ENCODE measurements at places on chromosomes 1 and 21. TPM values are rescaled to one million over a fixed set of nuclear protein-coding genes. Genes with fewer than 3 reads are reported as not detected.

Gene KRTAP24-1
- total RNA-seq: not detected

Gene KCND3
- not detected for total RNA-seq

Gene ZMYM4
- 46.3 TPM for total RNA-seq

Gene REG4
- not detected for total RNA-seq

Gene ESRRG
- total RNA-seq: not detected

Gene RCAN3
- 6.6 TPM for total RNA-seq

Gene GNG12
- total RNA-seq: not detected

Gene SH3BGRL3
- total RNA-seq: 108 TPM

Gene DISC1
- 6.4 TPM for total RNA-seq

Gene TBX15
- not detected for total RNA-seq

Gene ADAMTS1
- not detected for total RNA-seq

Gene SPATA6
- total RNA-seq: 0.30 TPM

Gene TTC24
- 7.8 TPM for total RNA-seq

Gene TSPAN1
- not detected for total RNA-seq

Gene SPRR1B
- total RNA-seq: not detected

Gene TFAP2E
- 0.56 TPM for total RNA-seq

Gene CYP4A11
- total RNA-seq: not detected

Gene OR10Z1
- not detected for total RNA-seq

Gene ZNF362
- total RNA-seq: 16.7 TPM

Gene CENPF
- 44.0 TPM for total RNA-seq

Gene ITLN1
- total RNA-seq: not detected

Gene OR10J1
- 0.11 TPM for total RNA-seq

Gene POGZ
- 78.7 TPM for total RNA-seq

Gene AMIGO1
- total RNA-seq: 1.1 TPM

Gene DNM3
- total RNA-seq: 0.51 TPM

Gene FAM78B
- total RNA-seq: 0.15 TPM

Gene PRDX6
- 232 TPM for total RNA-seq

Gene C8A
- total RNA-seq: not detected

Gene RBM11
- not detected for total RNA-seq

Gene S100A7
- total RNA-seq: not detected

All from Karpas-422 (cell line).